ENCODE measurements at places on chromosomes 6 and 20.
A peak's percentile ranks its signal among the peaks of the same experiment; 100 is the strongest.

DNA sequence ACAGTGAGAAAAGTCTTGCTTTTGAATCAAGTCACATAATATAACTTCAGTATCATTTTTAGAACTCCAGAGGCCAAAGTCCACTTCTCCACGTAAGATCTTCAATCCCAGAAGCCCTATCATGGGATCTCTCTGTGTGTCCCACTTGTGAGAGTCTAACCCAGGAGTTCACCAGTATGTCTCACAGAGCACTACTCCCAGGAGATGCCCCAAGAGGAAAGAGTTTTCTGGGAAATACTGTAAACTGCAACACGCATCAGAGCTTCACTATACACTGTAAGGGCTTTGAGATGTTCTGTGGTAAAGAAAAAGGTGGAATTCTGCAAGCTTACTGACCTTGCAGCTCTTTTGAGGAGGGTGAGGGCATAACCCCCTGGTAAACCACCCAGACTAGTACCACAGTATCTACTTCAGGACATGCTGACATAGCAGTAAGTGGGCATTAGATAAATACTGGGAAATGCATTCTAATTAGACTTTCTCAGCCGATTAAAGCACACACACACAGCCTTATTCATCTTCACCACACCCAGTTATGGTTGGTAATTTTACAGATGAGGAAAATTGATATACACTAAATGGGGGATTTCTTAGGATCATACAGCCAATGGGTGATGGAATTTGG, 12.3 kb downstream of the DCBLD1 start:
- no peak for DNase-seq

GRCh38 chr6:166959911-166960608, 3.7 kb upstream of the RNASET2 start:
- DNase-seq: no peak

DNA sequence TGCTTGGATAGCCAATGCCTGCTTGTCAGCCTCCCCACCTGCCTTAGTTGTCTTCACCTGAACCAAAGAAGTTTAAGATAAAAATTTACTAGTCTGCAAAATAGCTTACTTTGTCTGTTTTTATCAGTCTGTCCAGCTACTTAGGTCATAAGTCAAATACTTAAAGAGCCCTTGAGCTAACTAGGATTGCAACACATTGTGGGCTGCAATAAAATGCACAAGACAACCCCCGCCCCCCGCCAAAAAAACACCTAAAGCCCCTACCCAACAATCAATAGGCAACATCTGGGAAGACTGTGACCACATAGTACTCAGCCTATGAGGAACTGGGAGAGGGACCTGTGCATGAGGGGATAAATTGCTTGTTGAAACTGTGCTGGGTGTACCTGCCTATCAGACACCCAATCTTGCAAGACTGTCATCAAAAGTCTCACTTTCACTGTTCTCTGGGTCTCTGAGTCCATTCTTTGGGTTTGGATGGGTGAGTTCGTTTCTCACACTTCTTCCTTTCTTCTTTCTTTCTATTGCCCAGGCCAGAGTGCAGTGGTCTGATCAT, 27.3 kb upstream of the ABCC10 start:
- DNase-seq: no peak

GRCh38 chr20:45402946-45403345, 5.1 kb upstream of the DBNDD2 start:
- peak; percentile 26 for DNase-seq

DNA sequence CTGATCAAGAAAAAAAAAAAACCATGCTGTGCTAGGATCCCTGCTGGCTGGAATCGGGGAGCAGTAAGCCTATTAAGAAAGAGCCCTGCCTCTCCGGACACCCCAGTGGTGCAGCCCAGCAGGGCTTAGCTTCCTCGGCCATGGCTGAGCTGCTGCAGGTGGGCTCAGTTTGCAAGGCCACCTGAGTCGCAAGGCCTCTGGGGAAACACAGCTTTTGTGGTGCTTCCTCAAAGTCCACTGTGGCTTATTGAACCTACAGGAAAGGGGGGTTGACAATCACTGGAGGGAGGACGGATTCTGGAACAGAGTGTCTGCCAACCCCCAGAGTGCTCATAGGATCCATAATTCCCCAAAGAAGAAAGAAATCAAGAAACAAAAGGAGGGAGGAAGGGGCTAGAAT, 240.8 kb downstream of the SMOC2 start:
- DNase-seq: no peak

GRCh38 chr6:119633461-119633860, 283.9 kb upstream of the MAN1A1 start:
- no peak for DNase-seq

DNA sequence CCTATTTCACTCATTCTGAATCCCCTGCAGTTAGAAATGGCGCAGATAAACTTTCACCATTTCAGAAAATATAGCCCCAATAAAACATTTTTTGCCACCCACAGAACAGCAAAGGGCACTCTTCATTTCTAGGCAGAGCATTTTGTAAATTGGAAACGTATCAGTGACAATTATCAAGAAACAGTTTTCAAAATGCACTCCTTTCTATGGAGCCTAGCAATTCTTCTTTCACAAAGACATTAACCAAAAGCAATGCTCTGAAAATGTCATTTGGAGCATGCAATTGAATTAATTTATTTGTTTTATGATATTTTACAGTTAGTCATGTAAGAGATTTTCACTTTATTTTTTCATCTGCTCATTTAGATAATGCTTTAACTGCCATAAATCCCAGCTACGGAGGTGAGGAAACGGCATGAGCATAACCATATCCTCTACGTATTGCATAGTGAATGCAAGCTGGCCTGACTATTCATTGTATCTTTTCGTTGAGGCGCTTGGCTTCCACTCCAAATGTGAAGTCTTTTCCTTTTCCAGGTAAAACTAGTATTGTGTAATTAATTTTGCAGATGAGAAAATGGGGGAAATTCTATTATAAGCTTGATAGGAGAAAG, 813.4 kb downstream of the C6orf118 start:
- no peak for DNase-seq

- no peak for DNase-seq
Measured at GRCh38 chr6:53813801-53814200, 19.0 kb downstream of the LRRC1 start.

- DNase-seq: no peak
Measured at GRCh38 chr6:3261921-3262320, 3.2 kb downstream of the PSMG4 start.

DNA sequence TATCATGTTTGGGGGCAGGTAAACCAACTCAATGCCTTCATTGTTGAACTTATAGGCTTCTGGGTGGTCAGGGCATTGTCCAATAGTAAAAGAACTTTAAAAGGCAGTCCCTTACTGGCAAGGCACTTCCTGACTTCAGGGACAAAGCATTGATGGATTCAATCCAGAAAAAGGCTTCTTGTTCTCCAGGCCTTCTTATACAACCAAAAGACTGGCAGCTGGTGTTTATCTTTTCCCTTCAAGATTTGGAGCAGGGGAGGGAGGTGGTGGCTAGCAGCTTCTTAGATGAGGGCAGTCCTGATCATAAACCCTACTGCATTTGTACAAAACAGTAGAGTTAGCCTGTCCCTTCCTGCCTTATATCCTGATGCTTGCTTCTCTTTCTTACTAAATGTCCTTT, 57.5 kb downstream of the NCOA3 start:
- DNase-seq: no peak

GRCh38 chr20:5095931-5096330, 23.8 kb downstream of the PCNA start:
- no peak for DNase-seq

DNA sequence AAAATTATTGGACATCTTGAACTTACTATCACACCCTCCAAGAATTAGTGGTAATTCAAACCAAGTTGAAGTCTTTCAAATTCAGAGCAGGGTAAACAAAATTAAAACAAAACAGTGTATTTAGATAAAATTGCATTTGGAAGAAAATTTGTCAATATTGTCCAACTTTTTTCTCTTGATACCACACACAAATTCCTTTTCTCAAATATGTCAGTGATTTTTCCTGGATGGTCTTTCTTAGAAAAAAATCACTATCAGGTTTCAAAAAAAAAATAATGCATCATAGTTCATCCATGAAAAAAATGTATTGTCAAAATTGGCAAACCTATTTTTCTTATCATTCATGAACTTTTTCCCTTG, 667.1 kb downstream of the TENT5A start:
- no peak for DNase-seq

GRCh38 chr6:18823782-18824386, 436.7 kb downstream of the RNF144B start:
- no peak for DNase-seq

GRCh38 chr6:92945799-92946198, 473.6 kb downstream of the EPHA7 start:
- DNase-seq: no peak

DNA sequence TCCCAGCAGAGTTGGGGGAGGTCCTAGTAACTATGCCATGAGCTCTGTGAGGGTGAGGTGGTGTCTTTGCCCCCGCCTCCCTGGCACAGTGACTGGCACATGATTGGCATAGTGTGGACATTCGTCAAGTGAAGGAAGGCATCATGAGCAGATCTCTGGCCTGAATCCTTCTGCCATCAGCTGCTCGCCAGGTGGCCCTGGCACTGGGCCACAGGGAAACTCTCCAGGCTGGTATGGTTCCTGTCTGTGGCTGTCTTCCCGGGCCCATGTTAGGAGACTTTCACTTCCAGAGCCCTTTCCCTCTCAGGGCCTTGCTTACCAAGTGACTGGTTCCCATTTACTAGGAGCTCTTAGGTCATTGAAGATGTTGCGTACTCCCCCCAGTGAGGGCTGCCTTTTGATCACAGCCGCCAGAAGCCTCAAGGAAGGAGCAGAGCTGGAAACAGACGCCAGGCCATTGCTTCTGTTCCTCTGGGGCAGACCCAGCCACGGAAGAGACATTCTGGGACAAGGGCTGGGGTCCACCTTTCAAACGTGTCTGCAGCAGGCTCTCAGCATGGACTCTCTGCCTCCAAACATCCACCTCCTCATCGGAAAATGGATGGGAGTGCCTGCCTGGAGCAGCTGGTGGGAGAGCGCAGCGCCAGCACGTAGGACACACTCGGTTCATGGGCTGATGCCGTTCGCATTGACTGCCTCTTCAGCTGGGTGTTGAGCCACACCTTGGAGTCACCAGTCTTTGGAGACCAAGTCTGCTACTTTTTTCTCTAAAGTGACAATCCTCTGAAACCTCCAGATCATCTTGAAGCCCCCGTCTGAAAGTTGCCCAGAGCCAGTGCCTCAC, 67.2 kb downstream of the PTPN1 start:
- no peak for DNase-seq

GRCh38 chr6:156780962-156781853, 4.0 kb downstream of the ARID1B start:
- no peak for DNase-seq

DNA sequence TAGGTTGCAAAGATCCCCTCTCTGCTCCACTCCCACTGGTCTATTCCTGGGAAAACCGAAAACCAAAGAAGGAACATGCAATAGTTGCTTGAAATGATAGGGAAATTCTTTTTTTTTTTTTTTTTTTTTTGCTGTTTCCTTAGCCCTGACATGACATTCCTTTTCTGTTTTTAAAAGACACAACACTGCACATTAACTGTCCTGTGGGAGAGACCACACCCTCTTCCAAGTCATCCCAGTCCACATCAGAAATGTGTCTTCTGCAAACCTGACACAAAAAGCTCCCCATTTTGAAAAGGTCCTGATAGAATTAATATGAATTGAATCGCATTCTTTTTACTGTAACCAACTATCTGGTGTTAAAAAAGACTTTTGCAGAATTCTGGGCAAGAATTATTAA, 43.4 kb upstream of the RIPOR2 start:
- no peak for DNase-seq

GRCh38 chr6:139370283-139370998, 4.0 kb downstream of the CITED2 start:
- no peak for DNase-seq

- DNase-seq: no peak
Measured at GRCh38 chr6:51029561-51029960, 210.9 kb downstream of the TFAP2B start.

DNA sequence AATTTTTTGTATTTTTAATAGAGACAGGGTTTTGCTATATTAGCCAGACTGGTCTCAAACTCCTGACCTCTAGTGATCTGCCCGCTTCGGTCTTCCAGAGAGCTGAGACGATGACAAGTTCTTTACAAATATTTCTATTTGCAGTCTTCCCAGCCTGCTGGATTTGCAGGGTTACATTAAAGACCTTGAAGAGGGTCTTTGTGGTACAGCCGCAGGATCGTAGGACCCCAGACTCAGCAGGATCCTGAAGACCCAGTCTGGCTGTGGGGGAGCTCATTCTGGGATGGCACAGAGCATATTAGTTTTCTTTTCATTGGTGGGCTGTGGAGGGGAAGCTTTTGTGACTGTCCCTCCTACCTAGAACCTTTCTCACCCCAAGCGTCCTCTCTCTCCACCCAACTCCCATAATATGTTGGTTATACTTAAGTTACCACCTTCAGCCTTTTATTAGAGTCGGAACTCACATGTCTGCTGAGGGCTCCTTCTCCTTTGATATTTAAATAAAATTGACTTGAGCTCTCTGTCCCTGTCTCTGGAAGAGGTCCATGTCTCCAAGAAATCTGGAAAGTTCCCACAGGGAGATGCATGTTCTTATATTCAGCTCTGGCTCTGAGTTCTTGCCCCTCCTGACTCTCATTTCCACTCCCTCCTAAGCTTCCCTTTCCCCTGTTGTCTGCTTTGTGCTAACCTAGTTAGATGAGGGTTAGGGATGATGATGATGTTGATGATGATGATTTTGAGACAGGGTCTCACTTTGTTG, 72.0 kb downstream of the TIAM2 start:
- DNase-seq: no peak

DNA sequence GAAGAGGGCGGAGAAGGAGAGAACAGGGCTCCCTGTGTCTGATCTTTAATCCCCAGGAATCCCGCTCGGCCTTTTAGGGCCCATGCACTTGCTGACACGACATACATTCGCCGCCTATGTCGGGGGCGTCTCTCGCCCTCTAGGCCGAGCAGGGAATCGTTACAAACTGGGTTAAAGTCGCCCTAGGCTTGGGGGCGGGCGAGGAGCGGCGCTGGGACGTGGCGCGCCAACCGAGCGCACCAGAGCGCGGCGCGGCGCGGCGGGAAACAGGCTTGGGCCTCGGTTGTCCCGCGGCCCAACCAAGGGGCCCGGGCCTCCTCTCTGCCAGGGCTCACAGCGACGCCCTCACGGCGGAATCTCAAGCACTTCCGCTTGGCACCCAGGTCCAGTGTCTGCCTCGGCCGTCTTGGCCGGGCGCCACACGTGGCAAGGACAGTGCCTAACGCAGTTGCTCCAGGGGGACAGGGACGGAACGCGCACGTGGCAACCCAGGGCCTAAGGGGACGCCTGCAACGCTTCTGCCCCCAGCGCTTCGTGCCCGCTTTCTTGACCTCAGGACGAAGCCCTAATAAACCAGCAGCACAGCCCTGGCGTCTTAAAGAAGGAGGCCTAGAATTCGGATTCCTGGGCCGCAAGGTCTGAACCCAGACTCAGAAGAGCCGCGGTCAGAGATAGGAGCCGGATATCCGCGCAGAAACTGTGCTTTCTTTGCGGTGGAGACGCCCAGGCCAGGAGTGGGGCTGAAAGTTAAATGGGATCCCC, 71.5 kb downstream of the NCR2 start:
- no peak for DNase-seq

GRCh38 chr20:40961176-40961575, 67.4 kb upstream of the TOP1 start:
- DNase-seq: no peak
